ENCODE measurements at places on chromosomes 6 and 20.
A peak's percentile ranks its signal among the peaks of the same experiment; 100 is the strongest.

GRCh38 chr6:122268394-122268793 lies 131.1 kb upstream of the HSF2 start:
- no peak for DNase-seq

- peak; percentile 15 for DNase-seq
Measured at GRCh38 chr6:30007132-30007764, 53.8 kb upstream of the POLR1H start.

DNA sequence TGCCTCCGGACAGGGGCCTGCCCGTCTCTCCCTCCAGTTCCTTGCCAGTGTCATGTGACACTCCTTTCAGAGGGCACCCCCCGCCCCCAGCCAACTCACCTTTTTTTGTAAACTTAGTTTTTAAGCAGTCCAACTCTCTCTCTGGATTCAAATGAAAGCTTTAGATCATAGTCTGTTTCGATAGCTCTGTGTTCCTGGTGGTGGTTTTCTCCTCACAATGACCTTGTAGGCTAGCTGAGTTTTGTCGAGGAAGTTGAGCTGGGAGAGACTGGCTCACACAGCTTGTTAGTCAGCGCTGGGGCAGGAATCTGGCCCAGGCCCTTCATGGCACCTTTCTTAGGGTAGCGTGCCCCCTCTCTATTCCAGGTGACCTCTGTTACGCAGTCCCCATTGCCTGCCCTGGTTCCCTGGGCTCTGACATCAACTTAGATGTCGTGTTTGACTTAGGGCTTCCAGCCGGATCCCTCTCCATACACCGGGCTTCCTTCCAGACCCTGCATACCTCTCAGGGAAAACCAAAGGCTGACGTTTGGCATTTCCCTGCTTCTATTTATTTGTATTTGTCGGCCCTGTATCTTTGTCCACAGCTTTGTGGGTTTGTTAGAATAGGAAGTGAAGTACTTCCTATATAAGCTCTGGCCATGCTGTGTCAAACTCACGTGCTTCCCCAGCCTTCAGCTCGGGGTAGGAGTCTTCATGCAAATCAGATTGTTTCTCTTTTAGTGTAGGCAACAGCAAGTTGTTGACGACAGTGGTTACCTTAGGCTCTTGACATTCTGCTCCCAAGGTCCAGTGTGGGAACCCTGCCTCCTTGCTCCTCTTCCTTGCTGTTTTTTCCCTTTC lies 12.7 kb downstream of the IGF2R start:
- DNase-seq, result peak; percentile 42

DNA sequence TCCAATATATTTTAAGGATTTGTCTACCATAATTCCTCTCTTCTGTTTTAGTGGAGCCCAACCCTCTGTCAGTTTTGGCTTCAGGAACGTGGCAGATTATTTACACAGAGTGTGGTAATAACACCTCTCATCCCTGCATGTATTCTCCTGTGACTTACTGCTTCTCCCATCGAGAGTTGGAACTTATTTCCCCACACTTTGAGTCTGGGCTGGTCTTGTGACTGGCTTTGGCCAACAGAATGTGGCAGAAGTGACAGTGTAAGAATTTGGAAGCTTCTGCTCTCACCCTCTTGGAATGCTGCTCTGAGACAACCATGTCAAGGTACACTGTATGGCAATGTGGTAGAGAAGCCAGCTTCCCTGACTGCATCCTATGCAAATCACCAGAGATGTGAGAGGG lies 407.7 kb downstream of the EPM2A start:
- no peak for DNase-seq

DNA sequence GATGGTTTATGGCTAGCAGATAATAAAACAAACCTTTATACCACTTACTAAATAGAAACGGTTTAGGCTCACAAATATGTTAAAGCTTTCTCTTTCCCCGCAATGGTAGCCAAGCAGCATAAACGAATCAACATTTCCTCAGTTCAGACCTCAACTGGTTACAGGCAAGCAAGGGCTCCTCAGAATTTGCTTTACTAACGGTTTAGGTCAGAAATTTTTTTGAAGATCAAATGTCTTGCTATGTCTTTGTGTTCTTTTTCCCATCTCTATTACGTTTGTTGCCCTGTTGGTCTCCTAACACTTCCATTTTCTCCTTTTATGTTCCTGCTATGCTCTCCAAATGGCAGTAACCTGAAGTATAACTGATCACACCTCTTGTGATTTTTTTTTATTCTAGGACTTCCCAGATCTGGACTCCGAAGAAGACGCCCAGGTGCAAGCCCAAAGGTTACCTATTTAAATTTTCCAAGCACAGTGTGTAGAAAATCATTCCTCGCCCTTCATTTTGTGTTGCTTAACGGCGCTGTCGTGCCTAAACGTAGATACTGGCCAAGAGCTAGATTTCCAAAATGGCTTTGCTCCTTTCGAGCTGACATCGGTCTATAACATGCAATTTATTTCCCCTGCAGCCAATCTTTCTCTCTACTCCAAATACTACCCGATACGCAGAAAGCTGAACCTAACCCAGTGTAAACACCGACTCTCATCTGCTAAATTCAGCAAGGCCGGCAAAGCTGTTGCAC lies 717 bp upstream of the ASF1A start:
- peak; percentile 34 for DNase-seq

DNA sequence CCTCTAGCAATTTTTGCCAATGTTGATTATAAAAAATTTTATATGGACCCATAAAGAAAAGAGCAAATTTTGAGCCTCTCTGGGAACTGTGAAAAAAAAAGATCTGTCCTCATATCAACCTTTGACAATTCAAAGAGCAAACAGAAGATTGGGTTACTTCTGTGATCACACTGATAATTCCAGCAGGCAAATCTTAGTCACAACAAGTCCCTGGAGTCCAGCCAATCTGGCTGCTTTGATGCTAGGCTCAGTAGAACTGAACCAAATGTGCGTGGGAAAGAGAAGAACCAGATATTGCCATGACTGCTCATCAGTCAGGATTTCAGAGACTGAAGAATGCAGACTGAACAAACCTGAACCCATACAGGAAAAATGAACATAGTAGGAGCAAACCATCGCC lies 438.4 kb upstream of the FLRT3 start:
- peak; percentile 40 for DNase-seq

DNA sequence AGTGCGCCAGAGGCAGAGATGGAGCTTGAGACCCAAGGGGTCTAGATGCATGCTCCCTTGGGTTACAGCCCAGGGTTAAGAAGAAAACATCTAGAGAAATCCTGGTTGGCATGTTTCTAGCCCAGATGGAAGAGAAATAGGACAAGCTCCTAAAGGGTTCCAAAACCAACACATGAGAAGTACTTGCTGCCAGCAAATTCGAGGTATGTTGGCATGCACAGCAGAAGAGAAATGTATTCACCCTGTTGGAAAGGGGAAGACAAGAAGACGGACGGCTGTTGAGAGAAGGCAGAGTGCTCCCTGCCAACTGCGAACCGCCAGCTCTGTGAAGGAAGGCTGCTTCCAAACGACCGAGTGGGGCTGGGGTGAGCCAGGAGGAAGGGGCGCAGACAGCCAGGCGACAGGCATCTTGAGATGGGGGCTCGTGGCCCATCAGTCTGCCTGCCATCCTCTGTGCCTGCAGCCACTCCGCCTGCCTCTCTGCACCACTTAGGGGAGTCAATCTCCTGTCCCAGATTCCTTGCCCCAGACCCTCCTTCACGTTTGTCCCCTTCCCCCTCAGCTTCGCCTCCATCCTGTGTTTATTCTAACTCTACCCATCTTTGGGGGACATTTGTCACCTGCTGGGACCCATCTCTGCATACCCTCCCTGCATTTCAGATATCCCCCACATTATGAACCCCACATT lies 249.2 kb downstream of the CDC5L start:
- DNase-seq, result no peak

DNA sequence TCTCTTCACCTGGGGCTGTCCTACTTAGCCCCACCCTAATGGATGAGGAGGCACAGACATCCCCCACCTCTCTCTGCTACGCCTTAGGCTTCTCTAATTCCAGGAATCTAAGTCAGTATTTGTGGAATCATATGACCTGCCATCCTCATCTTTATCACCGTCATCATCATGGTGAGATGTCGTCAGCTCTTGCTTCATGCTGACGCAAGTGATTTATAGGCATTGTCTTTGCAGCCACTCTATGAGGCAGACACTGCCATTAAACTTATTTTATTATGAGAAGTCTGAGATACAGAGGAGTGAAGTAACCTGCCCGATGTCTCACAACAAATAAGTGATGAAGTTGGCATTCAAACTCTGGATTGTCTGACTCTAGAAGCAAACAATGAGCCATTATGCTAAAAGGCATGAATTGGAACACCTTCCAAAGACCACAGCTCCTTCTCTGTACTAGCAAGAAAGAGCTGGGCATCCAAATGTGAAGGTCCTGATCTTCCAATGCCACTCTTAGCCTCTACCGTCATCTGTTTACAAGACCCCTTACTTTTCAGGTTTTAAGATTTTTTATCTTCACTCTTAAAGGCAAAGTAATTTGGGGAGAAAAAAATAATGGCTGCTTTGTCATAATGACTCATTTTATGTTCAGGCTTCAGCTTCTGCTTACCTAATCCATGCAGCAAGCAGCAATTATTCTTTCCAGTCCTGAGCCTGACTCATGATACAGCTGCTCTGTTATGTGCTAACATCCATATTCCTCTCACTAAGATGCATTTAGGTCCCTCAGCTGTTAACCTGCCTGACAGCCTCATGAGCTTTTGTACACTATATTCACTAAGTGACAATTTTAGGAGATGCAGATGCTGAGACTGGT lies 113.7 kb upstream of the BCLAF1 start:
- peak; percentile 86 for DNase-seq

DNA sequence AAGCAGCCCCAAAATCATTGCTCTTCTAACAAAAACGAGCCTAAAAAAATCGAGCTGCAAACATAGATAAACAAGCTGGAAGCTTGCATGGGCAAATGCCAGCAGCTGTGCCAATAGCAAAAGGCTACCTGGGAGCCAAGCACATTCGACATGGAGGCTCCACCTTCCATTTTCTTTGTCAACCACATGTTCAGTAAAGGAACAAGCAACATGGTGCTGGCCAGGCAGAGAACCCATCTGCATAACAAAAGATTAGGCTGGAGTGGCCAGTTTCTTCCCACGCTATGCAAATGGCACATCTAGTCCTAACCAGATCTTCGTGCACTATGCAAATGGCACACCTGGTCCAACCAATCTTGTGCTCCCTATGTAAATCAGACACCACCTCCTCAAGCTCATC lies 110.5 kb downstream of the KIF16B start:
- no peak for DNase-seq

- peak; percentile 30 for DNase-seq
Measured at GRCh38 chr6:144259986-144260385, 25.1 kb upstream of the UTRN start.

GRCh38 chr6:168368936-168369335 lies 49.4 kb upstream of the DACT2 start:
- no peak for DNase-seq

- no peak for DNase-seq
Measured at GRCh38 chr6:158816803-158817727, 2.1 kb downstream of the EZR start.
